ENCODE measurements at places on chromosomes 12 and 14.

GRCh38 chr14:100031506-100032281 is 33.5 kb upstream of the EVL start:
- no peak for DNase-seq

- DNase-seq: no peak
Observed at GRCh38 chr12:56749853-56750252, 2.3 kb downstream of the PRIM1 start.

DNA sequence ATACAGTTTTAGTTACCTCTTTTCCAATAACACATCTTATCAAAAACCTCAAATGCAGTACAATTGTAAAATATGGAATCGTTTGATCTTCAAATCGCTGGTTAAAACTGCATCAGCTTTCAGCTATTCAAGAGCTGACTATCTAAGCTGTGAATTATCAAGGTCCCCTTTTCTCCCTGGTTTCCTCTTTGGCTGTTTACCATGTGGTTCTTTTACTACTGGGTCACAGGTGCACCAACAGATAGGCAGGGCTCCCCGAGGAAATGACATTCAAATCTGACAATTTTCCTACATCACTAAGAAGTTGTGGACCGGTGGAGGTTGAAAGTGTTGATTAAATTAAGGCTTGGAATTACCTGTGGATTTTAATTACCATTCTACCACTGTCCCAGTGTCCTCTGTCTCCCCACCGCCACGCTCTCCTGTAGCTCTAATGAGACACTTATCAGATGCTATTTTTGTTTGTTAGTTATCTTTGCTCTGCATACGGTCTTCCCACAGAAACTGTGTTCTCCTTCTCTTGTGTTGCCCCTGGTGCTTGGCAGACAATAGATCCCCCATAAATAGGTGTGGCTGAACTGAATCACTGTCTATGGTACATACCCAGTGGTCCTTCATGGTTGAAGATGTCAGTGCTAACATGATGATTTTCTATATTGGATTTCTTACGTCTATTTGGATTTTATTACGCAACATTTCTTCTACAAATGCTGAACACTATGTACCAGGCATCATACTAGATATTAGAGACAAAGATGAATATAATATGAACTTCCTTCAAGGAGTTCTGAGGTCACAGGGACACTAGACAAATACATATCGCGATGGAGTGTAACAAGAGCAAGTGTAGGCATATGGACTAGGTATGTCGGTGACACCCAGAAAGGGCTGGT is 20.9 kb upstream of the PLXNC1 start:
- no peak for DNase-seq

DNA sequence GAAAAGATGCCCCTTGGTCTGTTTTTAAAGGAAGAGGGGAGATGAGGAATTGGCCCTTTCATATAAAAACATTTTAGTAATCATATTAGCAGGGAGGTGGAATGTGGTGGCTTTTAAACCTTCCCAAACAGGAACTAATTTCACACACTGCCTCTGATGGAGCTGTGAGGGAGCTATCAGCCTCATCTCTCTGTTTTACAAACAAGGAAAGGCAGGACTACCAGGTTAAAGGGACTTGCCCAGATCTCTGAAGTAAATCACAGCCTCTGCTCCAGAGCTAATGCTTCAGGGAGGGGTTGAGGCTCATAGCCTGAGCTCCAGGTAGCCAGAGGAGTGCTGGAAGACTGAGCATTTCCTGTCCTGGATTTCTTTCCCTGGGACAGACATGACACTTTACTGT is 1.1 kb upstream of the BMP4 start:
- peak; percentile 49 for DNase-seq

GRCh38 chr12:104094284-104094683 is 30.0 kb downstream of the HCFC2 start:
- DNase-seq: no peak

- no peak for DNase-seq
Observed at GRCh38 chr14:62662811-62663455, 382.3 kb downstream of the KCNH5 start.

DNA sequence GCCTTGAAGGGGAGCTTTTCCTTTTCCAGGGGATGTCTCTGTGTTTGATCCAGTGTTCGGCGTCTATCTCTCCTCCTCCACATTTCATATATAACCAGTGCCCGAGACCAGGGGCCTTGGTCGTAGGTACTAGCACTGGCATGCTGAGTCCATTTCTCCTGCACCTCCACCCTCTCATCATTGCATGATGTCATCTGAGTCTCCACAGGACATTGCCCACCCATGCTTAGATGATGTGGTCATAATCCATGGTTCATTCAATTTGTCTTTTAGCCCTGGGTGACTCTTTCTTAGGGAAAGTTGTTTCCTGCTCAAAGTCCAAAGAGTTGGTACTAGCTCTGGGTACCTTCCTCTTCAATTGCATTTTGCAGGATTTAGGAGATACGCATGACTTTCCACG is 328.1 kb downstream of the BCL11B start:
- no peak for DNase-seq

GRCh38 chr12:19323805-19324204 is 115.5 kb upstream of the AEBP2 start:
- no peak for DNase-seq

- DNase-seq: no peak
Observed at GRCh38 chr14:36880276-36880675, 218.6 kb downstream of the PAX9 start.

DNA sequence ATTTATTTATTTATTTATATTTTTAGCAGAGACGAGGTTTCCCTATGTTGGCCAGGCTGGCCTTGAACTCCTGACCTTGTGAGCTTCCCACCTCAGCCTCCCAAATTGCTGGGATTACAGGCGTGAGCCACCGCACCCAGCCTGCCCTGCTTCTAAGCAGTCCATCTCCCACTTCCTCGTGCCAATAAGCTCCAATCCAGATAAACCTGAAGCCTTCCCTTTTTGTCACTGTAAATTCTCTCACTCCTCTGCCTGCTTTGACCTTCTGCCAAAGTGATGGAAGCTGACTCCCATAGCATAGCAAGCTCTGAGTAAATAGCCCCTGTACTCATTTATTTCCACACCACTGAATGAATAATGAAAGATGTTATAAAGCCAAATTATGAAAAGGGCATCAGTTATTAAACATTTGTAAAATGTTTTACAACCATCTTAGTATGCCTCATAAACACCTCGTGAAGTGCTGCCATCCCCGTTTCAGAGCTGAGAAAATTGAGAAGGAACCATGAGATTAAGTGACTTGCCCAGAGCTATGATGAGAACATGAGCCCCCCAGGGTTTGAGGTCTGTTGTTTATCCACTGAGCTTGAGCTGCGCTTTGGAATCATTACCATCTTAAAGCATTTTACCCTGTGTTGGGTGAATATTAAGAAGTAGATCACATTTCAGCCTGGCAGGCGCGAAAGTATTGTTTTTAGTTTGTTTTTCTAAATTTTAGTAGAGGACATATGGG is 30.4 kb downstream of the MANSC1 start:
- no peak for DNase-seq

DNA sequence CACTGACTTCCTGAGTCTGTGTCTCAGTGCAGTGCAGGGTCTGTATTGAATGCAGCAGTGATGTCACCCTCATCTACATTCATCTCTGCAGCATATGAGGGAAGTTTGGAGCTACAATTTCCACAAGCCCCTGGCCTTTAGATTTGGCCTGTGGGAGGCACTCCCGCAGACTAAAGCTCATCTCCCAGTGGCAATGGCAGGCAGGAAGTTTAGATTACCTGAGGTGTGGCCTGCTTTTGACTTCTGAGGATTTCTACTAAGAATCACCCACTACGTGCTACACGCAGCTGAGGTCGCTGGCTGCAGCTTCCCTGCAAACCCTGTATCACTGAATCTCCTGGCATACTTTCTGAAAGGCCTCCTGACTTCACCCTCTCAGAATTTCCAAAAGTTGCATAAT is 202.2 kb upstream of the PRKD1 start:
- DNase-seq: no peak

- no peak for DNase-seq
Observed at GRCh38 chr14:28879573-28879996, 113.0 kb downstream of the FOXG1 start.

GRCh38 chr14:70886421-70887206 is 20.6 kb upstream of the PCNX1 start:
- no peak for DNase-seq

- no peak for DNase-seq
Observed at GRCh38 chr14:92443167-92443566, 70.4 kb upstream of the RIN3 start.

DNA sequence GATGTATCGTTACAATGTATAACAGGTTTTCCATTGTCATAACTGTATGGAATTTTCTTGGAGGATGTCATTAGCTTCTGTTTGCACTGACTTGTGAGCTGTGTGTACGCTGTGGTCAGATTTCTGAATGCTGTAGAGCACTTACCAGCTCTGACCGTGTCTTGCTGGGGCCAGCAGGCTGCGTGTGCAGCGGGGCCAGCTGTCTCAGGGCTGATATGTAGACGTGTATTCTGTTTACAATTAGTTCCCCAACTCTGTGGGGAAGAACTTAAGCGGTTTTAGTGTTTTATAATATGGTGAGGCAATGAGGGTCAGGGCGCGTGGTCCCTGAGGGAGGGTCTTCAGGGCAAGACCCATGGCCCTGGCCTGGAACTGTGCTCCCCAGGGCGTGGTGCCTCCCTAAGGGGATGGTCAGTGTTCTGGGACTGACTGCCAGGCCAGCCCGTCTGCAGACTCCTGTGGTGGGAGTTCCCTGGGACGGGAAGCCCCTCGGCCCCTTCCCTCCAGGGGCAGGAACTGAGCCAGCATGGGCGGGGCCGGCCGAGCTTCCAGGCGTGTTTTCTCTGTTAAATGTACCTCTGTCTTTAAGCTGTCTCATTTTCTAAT is 18.7 kb downstream of the XRCC3 start:
- no peak for DNase-seq

DNA sequence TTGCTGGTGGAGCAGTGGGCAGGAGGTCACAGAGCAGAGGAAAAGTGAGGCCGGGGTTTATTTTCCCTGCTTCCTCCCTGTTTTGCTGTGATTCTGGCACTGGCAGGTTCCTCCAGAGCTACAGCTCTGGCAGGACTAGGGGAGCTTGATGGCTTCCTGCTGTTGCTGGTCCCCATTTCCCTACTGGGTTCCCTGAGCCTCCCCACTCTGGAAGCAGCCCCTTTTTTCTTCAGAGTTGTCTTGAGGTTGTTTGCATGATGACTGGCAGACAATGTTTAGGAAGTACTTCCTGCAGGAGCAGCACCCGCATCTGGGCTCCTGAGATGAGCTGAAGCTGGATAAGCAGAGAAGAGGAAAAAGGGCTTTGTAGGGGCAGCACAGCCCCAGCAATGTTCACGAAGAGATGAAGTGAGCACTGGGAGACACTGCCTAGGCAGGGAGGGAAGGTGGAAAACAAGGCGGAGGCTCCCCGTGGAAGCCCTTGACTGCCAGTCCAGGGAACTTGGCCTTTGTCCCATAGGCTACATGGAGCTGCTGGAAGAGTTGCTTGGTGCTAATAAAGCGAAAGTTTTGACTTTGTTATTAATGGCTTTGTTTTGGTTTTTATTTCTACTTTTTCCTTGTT is 126.9 kb downstream of the SLC38A6 start:
- no peak for DNase-seq

GRCh38 chr12:26252946-26253345 is 57.6 kb downstream of the SSPN start:
- no peak for DNase-seq

DNA sequence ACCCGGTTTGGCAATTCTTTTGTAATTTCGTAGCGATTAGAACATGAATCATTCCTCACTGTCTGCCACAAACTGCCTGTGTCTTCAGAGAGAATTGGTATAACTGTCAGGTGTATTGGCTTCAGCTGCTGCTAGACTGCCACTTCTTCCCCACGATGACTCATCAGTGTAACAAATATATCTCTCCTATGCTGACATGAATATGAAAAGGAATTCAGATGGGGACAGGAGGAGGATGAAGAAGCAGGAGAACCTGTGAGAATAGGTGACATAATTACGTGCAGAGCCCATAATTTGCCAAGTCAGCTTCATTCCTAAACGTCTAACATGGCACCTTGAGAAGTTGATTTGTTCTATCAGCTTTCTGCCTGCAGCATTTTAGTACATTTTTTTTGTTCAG is 64.9 kb downstream of the FRMD6 start:
- no peak for DNase-seq

Measured in GM20000 (cell line).